ENCODE measurements at places on chromosomes 11 and 22. TPM values are rescaled to one million over a fixed set of nuclear protein-coding genes. Genes with fewer than 3 reads are reported as not detected.

GRCh38 chr22:41368543-41369423, 13.0 kb upstream of the TEF start:
- no peak for DNase-seq

DNA sequence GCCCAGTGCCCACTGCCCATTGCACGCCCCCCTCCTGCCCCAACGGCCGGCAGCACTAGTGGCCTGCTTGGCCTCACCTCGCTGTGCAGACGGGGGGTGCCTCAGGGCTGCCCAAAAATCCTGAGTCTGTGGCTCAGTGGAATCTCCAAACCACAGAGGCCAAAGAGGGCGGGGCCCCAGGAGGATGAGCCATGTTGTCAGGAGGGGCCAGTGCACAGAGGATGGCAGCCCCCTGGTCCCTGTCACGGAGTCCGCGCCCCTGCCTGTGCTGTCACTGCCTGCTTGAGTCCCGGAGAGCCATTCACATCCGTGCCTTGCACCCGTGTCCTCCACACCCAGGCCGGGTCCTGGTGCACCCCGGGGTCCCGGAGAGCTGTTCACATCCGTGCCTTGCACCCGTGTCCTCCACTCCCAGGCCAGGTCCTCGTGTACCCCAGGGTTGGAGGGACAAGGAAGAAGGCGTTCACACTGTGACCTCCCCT, 36.4 kb upstream of the MUC5AC start:
- no peak for DNase-seq

DNA sequence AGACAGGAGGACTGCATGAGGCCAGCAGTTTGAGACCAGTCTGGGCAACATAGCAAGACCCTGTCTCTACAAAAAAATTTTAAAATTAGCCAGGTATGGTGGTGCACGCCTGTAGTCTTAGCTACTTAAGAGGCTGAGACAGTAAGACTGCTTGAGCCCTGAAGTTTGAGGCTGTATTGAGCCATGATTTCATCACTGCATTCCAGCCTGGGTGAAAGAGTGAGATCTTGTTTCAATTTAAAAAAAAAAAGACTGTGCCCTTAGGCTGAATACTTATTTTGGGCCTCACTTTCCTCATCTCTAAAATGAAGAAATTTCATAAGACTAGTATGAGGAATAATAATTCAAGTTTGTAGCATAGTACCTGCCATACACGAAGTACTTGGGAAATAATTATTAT, 6.9 kb downstream of the AQP11 start:
- DNase-seq = no peak

Gene DNHD1
- total RNA-seq = 9.1 TPM

DNA sequence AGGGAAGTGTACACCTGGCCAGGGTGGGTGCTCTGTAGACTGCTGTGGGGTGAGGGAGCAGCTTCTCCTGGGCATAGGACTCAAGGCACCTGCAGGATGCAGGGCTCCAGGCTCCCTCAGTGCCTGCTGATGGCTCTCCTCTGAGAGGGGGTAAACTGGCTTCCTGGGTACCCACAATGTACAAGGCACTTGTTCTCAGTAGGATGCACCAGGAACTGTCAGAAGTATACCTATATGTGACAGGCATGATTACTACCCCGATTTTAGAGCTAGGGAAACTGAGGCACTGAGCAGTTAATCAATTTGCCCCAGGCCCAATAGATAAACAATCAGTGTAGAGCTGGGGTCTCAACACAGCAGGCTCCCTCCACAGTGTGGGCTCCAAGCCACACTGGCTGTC, 31.4 kb upstream of the GNAZ start:
- no peak for DNase-seq

GRCh38 chr11:128964463-128964930, 21.8 kb upstream of the TP53AIP1 start:
- DNase-seq = no peak

GRCh38 chr11:69918938-69919650, 99.9 kb upstream of the FGF3 start:
- DNase-seq = peak; percentile 72

- DNase-seq = no peak
Observed at GRCh38 chr22:19122752-19123492, 710 bp upstream of the DGCR2 start.

- no peak for DNase-seq
Observed at GRCh38 chr11:116207019-116207418, 565.8 kb downstream of the BUD13 start.

Gene MPZL3
- 1.3 TPM for total RNA-seq

Data from MG63 (cell line).